NAMALWA (cell line): ENCODE measurements at places on chromosomes 2 and 18.

DNA sequence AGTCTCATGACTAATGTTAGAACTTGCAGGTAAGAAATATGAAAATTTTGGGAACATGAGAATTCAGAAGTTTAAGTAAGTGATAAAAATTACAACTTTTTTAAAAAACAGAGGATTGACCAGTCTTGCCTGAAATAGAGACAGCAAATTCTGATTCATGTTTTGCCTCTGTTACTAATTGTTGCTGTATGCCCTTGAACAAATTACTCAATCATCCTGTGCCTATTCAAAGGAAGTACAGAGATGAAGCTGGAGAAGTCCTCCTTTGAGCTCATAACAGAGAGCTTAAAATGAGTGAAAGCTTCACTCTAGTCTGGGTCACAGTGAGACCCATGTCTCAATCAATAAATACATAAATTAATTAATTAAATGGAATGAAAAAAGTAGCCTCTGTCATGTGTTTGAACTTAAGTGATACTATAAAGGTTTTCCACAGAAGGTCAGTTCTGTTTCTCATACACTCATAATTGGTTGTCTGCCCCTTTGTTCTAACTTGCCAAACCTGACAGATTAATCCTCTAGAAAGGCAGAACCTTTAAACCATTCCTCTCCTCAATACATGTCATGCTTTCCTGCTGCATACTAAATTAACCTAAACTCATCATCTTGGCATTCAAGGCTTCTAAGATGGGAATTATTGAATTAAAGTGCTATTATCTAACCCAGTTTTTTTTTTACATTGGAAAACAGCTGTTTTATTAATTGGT is 374.6 kb upstream of the LRATD1 start:
- no peak for DNase-seq

GRCh38 chr2:6879011-6879410 is 1.4 kb downstream of the RSAD2 start:
- no peak for DNase-seq

- DNase-seq, result no peak
These were observed 147.7 kb downstream of the TWIST2 start for GRCh38 chr2:238995634-238996033.

GRCh38 chr2:205680067-205680466 is 2.2 kb upstream of the NRP2 start:
- DNase-seq, result peak; percentile 82

DNA sequence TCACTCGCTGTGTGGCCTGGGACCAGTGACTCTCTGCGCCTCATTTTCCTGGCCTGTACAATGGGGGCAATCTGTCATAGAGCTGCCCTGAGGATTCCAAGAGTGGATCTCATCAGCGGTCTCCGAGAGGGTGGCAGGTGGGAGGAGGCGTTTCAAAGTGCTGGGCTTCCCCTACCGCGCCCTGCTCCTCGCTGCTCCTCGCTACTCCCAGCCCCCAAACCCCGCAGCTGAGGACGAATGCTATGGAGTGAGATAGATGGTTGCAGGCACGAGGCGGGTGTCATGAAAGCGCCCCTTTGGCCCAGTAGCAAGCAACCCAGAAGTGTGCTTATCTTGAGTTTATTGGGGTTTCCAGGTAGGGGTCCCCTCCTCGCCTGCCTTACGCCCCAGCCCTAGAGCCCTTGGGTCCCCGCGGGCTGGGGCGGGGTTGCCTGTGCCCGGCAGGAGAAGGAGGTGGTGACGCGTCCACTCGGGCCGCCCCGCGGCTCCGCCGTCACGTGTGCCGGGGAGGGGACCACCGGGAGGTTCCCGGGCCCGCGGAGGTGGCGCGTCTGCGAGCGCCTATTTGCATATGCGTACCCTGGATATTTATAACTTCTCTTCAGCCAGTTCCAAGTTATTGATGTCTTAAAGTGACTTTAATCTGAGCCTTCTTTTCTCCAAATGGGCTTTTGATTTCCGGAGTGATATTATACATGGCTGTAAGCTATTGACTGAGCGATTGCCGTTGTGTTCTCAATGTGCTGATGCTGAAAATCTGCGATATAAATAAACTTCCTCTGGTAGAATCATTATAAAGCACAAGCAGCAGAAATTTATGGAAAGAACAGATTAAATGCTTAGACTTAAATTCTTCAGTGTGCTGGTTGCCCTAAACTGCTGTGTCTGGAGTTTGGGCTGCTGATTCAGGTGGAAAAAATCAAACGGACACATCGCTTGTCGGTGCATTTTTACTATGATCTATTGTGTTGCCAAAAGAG is 263.7 kb downstream of the ATAD2B start:
- DNase-seq, result no peak

- no peak for DNase-seq
These were observed 423.2 kb upstream of the NRP2 start for GRCh38 chr2:205259121-205259520.
